ENCODE measurements at places on chromosomes 11 and 22.

- no peak for DNase-seq
Observed at GRCh38 chr22:37314315-37315074, 32.2 kb downstream of the CYTH4 start.

DNA sequence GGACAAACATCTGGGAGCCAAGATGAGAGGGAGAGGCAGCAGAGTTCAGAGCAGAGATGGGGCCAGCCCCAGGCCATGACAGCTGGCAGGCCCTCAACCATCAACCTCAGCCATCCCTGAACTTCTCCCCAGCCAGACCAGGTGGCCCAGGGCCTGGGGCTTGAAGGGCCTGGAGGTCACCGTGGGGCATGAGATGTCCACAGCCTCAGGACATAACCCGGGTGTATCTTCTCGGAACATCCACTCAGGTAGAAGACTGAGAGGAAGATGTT lies 12.4 kb upstream of the SLC39A13 start:
- no peak for DNase-seq

DNA sequence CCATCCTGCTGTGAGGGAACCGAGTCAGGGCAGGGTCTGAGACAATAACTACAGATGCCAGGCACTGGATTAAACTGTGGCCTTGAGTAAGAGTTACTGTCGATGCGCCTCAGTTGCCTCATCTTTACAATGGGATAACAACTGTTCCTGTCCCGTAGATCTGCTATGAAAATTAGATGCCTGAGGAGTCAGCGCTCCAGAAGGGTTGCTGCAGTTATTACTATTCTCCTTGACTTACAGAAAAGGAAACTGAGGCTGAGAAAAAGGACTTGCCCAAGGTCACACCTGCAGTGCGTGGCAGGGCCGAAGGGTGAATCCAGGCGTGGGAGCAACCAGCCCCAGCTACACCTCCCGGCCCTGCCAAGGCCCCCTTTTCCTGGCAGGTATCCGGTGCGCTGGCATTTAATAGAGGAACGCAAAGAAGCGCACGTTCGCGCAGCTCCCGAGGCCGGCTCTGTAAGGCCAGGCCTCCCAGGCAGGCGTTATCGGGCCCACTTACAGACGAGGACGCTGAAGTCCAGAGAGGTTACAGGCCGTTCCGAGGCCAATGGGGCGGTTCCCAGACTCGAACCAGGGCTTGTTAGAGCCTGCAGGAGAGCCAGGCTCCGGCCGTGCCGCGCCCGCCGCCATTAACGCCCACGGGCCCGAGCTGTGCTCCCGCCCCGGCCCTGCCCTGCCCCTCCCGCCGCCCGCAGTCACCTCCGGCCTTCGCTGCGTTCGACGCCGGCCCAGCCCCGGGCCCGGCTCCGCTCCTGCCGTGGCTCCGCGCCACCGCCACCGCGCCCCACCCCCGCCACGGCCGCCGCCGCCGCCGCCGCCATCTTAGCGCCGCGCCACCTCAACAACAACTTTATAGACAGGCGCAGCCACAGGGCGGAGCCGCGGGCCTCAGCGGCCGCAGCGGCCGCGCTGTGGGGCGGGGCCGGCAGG lies at the start of gene C11orf68:
TSS of gene C11orf68 (minus strand) at position 852 of the 930 bp plus-strand sequence. CDS start at position 821, 31 bp downstream.
- DNase-seq: no peak

DNA sequence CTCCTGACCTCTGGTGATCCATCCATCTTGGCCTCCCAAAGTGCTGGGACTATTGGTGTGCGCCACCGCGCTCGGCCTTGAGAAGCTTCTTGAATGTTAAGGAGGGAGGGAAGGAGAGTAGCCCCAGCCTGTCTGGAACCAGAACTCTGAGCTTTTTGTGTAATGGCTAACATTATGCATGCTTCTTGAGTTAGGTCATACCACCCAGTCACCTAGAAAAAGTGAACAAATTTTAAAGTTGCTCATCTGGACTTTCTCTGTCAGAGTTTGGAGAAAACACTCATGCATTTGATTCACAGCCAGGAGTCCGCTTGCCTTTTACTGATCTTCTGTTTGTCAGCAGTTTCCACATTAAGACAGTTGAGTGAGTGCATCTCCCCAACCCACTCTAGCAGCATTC lies 82.1 kb downstream of the PPP6R3 start:
- peak; percentile 19 for DNase-seq

- DNase-seq: no peak
Observed at GRCh38 chr22:37824674-37825641, 1.8 kb downstream of the GALR3 start.

DNA sequence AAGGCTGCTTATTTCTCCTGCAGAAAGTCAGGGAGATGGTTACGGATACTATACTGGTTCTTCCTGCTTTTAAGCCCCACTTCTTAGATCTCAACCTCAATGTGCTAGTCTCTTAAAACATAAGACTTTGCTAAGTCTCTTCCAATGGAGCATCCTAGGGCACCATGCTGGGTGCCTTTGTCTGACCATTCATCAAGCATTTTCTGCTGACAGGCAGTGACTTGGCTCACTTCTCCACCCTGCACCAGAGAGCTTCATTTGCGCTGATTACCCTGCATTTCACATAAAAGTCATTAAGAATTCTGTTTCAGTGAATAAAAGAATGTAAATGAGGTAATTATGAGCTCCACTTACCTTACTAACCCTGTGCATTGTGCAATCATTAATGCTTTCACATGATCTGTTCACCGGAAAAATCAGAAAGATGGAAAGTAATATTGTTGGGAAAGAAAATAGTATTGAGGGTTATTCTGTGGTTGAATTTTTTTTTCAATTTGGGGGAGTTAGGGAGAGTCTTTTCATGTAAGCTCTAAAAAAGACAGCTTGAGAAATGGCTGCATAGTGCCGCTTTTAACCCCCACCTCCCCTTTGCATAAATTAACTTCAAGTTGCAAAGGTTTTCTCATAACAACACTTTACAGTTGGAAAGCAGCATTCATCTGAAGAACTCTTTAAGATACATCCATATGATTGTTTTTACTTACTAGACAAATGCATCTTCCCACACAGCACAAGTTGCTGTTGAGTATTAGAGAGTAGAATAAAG lies 677.3 kb upstream of the KIRREL3 start:
- no peak for DNase-seq

DNA sequence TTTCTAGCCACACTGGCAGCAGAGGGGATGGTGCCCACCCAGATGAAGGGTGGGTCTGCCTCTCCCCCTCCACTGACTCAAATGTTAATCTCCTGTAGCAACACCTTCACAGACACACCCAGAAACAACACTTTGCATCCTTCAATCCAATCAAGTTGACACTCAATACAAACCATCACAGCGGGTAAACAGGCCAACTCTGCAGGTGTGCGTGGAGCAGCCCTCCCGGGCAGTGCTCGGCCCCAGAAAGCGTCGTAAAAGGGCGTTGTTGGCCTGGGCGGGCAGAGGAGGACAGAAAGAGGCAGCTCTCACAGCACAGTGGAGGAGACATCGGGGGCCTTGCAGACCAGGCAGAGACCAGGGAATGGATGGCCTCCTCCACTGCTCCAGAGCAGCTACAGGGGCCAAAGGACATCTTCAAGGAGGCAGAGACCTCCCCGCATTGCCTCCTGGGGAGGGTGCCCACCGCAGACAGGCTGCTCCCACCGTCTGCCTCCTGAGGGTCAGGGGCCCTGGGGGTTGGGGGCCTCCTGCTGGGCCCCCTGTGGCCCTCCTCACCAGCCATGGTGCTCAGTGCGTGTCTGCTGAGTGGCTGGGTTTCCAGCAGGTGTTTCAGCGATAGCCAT lies 56.1 kb upstream of the FADD start:
- no peak for DNase-seq

GRCh38 chr11:82049199-82049598 lies 684.5 kb downstream of the FAM181B start:
- DNase-seq: no peak

- no peak for DNase-seq
Observed at GRCh38 chr11:82932564-82932963, 31.0 kb downstream of the DDIAS start.

DNA sequence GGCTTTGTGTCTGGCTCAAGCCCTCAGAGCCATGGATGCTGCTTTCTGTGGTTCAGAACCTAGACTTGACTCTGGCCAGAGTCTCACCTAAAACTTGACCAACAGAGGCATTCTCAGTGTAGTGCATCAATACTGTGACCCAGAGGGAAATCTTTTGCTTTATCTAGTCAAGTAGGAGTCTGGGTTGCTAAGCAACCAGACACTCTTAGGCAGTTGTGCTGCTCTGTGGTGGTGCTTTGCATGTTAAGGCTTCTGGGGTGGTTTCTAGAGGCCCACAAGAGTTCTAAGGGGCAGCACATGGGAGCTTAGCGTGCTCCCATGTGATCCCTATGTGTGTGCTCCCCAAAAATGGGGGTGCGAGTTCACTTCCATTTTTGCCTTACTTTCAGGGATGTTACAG lies 224.6 kb upstream of the PLET1 start:
- DNase-seq: no peak

GRCh38 chr11:65417702-65418430 lies 4.7 kb upstream of the NEAT1 start:
- DNase-seq: no peak

DNA sequence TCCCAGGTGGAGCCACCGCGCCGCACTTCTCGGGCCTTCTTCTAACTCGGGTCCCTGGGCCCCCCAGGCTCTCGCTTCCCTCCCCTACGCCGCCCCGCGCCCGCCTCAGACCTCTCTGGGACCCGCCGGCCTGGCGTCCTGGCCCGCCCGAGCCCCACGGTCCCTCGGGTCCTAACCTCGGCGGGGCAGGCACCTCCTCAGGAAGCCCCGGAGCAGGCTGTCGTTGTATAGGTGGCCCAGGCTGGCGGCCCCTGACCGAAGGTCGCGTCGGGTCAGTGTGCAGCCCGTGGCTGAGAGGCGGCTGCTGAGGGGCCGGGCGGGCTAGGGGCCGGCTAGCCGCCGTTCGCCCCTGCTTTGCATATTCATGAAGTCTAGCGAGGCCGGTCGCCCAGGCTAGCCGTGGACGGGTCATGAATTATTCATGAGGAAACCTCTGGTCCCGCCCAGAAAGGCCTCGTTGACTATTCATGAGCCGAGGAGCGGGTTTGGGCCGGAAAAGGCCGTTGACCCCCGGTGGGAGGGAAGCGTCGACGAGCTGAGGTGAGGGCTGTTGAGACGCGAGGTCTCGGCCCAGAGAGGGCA lies at the start of gene HORMAD2:
TSS of gene HORMAD2 (plus strand) at position 513 of the 582 bp plus-strand sequence. CDS start 13,489 bp downstream, outside the sequence.
- peak; percentile 25 for DNase-seq

DNA sequence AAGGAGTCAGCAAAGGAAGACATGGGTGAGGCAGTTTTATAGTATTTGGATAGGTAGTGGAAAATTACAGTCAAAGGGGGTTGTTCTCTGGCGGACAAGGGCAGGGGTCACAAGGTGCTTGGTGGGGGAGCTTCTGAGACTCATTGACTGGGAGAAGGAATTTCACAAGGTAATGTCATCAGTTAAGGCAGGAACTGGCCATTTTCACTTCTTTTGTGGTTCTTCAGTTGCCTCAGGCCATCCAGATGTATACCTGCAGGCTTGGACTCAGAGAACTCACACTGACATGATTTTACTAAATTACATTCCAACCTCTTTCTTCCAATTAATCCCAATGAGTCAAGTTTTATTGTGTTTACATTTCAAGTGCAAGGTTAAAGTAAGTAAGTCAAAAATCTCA lies 240.5 kb upstream of the API5 start:
- no peak for DNase-seq

Measured in Caki2 (cell line).